ENCODE measurements at places on chromosomes 12 and 14.

DNA sequence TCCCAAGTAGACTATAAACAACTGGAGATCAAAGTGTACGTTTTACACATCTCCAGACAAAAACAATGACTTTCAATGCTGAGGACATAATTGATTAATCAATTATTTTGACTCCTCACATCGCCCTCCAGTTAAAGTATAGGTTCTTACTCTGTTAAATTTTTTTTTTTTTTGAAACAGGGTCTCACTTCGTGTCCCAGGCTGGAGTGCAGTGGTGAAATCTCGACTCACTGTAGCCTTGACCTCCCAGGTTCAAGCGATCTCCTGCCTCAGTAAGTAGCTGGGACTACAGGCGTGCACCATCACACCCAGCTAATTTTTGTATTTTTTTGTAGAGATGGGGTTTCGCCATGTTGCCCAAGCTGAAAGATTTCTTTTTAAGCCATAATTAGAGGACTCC is 938 bp upstream of the CCNB1IP1 start:
- no peak for DNase-seq

GRCh38 chr12:11894890-11895289 is 175.8 kb upstream of the BCL2L14 start:
- DNase-seq, result no peak

DNA sequence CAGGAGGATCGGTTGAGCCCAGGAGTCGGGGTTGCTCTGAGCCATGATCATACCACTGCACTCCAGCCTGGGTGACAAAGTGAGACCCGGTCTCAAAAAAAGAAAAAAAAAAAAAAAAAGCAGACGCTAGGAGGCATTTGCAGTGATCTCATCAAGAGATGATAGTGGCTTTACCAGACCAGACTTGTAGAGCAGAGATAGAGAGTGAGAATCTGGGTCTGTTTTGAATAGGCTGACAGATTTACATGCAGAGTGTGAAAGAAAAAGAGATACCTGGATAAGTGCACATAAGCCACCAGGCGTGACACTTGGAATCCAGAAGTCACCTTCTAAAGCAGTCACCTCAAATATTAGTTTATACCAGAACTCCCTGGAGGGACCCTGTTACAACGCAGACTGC is 21.1 kb upstream of the FLRT2 start:
- no peak for DNase-seq

- DNase-seq, result no peak
These were observed 263.7 kb upstream of the SEL1L start for GRCh38 chr14:81797315-81797714.

- DNase-seq, result no peak
These were observed 72.8 kb downstream of the FOXN4 start for GRCh38 chr12:109236257-109236656.

- no peak for DNase-seq
These were observed 2.7 kb downstream of the SDR9C7 start for GRCh38 chr12:56931474-56931978.

GRCh38 chr12:85883763-85884162 is 9.7 kb downstream of the NTS start:
- DNase-seq, result no peak

DNA sequence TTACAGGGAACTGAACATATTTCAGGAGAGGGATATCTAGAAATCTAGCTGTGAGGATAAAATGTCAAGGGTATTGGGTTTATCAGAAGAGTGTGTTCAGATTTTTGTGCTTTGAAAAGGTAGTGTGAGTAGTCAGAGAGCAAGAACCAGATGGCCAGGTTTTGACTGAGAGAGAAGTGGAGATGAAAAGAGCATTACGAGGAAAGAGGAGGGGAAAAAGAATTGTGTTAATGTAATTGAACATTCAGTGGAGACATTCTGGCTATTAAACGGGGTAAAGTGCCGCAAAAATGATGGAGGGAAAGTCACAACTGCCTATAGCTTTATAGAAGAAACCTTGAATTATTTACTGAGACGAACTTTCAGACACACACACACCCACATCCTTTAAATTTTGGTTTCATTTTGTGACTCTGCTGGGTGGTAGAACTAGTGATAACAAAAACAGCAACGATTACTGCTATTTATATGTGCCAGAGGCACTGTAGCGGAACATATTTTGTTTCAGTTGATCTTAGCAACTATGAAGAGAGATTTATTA is 213.6 kb downstream of the ERC1 start:
- no peak for DNase-seq

DNA sequence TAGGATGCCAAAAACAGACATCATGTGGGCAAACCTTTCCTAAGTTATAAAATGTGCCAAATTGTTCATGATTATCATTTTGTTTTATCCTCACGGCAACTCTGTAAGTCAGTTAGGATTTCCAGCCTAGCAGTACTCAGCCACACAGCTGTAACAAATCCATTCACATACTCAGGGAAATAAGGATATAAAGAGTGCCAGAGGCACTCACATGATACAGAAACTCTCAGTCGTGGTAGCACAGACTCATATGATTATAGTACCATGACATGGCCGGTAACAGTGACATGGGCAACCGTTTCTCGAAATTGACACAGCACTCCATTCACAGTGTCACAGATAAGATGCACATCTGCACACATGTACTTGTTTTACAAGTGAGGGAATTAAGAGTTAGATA is 344.2 kb downstream of the LRIG3 start:
- no peak for DNase-seq

DNA sequence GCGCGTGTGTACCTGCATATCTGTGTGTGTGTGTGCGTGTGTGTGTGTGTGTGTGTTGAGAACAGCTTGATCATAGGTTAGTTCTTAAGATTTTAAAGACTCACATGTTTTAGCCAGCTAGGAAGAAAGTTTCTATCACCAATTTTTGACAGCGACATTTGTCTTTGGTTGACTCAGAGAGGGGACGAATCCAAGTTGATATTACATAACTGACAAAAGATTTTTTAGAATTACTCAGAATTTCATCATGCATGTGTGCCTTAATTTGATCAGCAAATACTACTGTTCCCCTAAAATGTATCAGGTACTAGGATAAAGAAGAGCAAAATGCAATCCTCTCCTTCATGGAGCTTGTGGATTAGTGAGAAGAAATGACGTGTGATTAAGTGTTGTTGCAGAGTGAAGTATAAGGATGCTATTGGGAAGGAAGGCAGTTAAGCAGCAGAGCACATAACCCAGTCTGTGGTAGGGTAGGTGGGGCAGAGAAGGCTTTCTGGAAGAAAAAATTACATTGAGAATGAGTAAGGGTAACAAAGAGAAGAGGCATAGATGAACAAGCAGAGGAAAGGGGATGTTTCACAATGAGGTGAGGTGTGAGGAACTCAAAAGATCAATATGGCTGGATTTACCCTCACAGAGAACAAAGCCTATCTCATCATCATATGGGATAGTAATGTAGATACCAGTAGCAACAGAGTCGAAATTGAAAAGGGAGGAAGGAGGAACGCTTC is 77.5 kb downstream of the ELK3 start:
- DNase-seq, result no peak

- DNase-seq, result no peak
These were observed 832 bp upstream of the SYT1 start for GRCh38 chr12:78863482-78864402.

DNA sequence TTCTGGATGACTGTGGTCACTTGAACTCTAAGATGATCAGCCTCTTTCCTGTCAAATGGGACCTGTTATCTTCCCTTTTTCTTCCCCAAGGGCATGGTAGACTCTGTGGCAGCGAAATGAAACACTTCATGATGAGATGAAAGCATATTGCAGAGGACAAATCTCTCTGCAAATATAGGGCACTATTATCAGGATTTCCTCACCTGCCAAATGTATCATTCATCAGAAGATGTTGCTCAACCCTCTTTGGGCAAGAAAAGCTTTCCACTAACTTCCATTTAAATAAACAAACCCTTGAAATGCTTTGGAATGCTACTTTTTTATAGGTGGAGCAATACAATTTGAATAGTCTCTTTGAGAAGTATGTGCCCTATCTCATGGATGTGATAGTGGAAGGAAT is 105.0 kb downstream of the DNAH10 start:
- DNase-seq, result no peak

- no peak for DNase-seq
These were observed 10.1 kb upstream of the TINF2 start for GRCh38 chr14:24252289-24253124.

- DNase-seq, result no peak
These were observed 203.4 kb downstream of the KIF26A start for GRCh38 chr14:104341532-104342434.

DNA sequence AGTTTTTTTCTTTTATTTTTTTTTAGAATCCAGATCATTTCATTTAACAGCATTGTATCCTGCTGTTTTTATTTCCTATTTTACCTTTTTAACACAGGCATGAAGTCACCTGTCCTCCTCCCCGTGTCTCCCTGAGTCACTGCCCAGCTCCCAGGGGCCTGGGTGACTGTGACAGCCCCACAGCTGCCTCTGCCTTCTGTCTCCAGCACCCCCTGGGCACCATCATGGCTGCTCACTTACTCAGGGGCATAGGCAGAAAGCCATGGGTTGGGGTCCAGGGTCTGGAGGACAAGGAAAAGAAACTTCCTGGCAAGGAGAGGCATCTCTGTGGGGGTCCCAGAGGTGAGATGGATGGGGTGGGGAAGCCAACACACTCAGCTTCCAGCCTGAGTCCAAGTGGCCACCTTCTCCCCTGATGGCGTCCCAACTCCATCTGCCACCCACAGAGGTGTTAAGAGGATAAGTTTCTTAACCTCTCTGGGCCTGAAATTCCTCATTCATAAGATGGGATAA is 25.3 kb downstream of the TMEM63C start:
- no peak for DNase-seq

GRCh38 chr12:12613344-12613743 is 1.7 kb downstream of the CREBL2 start:
- DNase-seq, result no peak

DNA sequence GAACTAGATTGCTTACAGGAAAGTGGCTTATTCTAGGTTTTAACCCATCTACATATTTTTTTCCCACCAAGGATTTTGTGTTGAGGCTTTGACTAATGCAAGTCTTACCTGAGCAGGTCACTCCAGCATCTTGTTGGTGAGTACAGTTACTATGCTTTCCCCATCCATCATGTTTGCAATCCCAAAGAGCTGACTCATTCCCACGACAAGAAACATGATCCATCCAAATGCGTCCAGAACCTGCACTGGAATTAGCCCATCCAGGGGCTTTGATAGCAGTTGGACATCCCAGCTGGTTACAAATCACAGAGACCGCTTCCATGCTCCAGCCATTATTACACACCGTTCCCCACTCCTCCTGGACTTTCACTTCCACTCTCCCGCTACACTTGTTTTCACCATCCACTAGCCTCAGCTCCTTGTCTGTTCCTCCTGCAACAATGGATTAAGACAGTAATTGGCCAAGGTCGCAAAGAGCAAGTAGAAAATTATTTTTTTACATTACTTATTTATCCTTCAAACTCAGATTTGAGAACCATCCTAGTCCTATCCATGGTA is 2.5 kb downstream of the CD163 start:
- DNase-seq, result no peak

DNA sequence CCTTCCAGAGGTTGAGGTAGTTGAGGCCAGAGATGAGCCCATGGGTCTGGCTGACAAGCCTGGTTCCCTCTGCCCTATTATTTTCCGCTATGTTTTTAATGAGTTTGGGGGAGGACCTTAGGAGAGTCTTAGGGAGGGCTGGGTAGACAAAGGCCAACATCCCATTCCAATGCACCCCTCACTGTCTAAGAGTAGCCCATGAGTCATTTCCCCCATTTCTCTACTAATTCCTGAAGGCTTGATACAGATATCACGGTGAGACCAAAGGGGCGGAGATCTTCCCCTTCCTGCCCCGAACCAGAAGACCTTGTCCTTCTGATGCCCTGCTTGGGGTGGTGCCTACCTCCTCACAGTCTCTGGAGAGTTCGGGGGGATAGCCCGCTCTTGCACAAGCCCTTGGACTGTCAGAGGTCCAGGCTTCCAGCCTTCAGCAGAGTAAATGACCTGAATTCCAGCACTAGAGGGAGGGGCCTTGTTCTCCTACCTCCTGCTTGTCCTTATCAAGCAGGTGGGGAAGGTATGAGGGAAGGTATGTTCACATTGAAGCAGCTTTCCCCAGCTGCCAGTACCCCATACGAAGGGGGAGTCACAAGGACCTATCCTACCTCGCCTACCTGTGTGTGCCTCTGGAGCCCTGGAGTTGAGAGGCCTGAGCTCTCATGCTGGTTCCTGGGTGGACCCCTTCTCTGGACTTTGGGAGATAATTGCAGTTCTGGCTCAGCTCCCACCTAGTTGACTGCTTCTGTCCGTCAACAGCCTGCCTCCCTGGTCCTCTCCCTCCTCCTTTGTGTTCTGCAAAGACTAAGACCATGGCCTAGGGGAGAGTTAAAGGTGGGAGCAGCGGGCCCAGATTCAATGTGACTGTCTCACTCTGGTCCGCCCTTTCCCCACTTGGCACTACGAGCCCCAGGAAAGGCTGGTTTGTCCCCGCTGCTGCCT is 3.7 kb downstream of the PSMB11 start:
- DNase-seq, result no peak

DNA sequence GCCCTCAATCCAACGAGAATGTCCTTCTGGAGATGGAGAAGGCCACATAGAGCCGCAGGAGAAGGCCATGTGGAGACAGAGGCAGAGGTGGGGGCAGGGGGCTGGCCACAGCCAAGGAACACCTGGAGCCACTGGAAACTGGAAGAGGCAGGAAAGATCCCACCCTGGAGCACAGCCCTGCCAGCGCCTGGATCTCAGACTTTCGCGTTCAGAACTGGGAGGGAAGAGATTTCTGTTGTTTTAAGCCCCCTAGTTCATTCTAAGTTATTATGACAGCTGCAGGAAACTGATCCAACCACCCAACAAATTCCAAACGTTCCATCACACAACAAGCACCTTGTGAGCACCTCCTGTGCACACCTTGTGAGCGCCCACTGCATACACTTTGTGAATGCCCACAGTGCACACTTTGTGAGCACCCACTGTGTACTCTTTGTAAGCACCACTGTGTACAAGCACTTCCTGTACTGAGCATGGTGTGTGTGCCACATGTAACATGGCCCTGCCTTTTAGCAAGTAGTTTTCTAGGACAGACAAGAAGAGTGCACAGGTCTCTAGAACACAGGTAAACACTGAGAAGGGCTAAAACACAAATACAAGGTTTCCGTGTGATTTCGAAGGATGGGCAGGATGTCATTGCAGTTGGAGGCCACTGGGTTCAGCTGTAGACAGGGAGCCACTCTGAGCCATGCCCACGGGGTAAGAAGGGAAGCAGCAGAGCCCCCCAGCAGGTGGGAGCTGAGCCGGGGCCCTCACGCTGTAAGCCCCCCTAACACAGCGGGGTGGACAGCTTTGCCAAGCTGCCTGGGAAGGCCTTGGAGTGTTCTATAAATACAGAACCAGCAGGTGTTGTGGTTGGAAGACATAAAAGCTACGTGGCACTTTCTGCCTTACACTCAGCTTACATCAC is 15.4 kb downstream of the RIMBP2 start:
- no peak for DNase-seq

GRCh38 chr12:84779169-84779568 is 133.4 kb downstream of the SLC6A15 start:
- no peak for DNase-seq

DNA sequence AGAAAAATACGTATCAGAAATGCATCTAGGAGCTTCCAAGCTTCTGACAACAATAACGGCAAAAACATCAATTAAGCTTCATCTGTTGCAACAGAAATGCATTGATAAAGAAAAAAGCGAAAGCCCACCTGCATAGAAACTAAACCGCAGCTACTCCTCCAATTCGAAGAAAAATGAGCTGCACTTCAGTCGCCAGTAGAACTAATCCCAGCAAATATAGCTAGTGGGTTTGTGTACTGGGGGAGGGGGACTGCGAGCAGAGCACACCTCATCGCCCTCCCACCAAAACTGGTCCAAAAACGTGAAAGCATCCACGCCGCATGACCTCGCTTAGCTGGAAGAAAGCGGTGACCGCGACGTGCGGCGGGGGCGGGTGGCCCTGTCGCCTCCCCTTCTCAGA is 1.2 kb downstream of the SLC35F4 start:
- DNase-seq, result no peak
